ENCODE measurements at places on chromosomes 1 and 21.

DNA sequence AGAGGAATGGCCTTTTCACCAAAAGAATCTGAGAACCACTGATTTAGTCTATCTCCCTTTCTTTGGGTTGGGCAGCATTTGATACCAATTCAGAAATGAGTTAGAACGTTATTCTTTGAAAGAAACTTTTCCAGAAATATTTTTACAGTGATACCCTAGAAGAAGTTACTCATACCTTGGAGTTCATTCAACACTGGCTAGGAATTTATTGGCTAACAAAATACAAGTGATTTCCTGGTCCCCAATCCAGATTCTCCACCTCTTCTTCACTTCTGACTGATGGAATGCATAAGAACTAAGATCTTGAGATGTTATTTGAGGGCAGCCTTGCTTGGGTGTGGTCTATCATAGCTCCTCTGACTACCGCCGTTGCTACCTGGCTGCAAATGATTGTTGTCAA is 9.4 kb downstream of the C1orf162 start:
- no peak for DNase-seq

- no peak for DNase-seq
These were observed 20.3 kb upstream of the TXLNA start for GRCh38 chr1:32159189-32159588.

GRCh38 chr21:46545363-46545762 is 59.5 kb downstream of the S100B start:
- DNase-seq: no peak

- DNase-seq: no peak
These were observed 74.1 kb upstream of the ACTRT2 start for GRCh38 chr1:2946999-2947690.

- DNase-seq: no peak
These were observed 3.3 kb downstream of the TMEM200B start for GRCh38 chr1:29120367-29120766.

GRCh38 chr1:160046494-160047110 is 14.8 kb upstream of the PIGM start:
- DNase-seq: no peak

DNA sequence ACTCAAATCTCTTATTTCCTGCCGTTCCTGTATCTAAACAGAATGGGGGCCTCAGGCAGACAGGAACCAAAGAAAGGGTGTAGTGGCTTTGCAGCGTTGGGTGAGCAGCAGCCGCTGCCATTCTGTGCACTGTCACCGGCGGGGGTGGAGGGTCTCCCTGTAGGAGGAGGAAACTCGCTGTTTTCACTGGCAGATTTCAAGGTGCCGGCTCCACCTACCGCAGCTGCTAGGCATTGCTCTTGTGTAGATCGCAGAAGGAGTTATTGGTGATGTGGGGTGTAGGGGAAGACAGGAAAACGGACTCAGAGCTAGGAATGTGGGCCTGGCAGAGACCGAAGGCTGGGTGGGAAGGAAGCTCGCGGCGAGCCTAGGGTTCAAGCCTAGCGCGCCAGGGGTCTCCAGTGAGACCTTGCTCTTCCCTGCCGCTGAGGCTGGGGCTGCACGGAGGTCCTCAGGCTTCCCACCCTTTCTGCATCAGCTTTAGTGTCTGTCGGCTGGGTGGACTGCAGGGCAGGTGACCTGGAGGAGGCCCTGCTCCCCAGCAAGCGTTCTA is 20.8 kb downstream of the ATP5PO start:
- DNase-seq: no peak

DNA sequence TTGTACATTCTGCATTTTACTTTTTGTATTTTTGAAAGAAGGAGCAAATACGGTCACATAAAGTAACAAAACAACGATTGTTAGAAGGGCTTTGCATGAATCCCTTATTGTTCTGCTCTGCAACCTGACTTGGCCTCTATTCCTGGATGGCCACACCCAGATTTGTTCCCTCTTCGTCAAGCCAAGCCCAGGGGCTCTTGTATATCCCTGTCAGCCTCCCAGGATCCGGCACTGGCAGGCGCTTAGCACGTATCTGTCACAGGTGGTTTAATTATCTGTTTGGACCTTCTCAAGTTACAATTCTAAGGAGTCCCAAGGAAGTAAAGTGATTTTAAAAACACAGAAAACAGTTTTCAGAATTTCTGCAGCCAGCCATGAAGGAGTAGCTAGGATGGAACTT is 28.0 kb downstream of the CRYAA start:
- peak; percentile 38 for DNase-seq

- DNase-seq: no peak
These were observed 7.0 kb downstream of the AVPR1B start for GRCh38 chr1:206110161-206110560.

GRCh38 chr1:215181518-215181917 is 99.0 kb downstream of the KCNK2 start:
- DNase-seq: no peak

DNA sequence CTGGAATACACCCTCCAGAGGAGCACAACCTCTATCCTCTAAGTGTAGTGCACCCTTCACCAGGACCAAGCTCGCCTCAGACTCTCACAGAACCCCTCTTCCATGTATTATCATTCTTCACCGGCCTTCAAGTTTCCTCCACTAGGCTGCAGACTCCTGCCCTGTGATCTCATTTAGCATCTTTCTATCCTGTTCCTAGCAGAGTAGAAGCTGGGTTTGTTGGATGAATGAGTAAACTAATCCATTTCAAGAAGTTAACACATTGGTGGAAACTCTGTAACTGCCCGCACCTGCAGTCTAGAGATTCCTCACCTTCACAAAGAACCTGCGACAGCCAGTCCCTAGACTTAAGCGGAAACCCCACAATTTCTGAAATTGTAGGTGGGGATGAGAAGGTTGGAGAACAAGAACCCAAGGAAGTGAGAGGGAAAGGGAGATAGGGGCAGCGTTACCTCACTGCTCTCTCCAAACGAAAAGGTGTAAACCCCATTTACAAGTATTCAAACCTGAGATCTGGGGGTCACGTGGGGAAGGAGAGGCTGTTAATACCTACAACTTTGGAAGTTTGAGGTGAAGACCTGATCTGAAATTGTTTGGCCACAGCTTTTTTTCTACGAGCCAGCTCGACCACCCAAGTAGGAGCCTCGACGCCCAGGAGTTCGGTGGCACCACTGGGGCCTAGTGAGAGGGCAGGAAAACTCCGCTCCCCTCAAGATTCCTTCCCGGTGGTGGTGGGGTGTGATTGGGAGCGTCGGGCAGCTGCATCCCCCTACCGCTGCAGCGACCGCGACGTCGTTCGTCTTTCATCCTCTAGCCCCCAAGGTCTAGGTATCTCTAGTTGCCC is 1.2 kb downstream of the PTPN14 start:
- no peak for DNase-seq

GRCh38 chr1:6396998-6397397 is 3.4 kb upstream of the ACOT7 start:
- DNase-seq: no peak

DNA sequence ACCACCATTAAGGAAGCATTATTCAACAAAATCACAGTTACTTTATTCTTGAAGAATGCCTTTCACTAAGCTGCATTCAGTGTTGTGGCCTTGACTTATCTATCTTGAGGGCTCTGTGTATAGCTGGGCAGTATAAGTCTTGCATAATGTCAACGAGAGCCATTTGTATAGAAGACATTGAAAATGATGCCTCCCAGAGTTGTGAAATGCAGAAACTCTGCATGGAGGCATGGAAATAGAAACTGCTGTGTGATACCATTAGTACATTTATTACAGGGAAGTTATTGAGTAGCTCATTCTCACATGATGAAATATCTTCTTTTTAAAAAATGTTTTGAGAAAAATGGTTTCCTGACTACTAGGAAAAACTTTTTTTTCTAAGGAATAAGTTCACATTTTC is 111.4 kb upstream of the SNX7 start:
- no peak for DNase-seq

DNA sequence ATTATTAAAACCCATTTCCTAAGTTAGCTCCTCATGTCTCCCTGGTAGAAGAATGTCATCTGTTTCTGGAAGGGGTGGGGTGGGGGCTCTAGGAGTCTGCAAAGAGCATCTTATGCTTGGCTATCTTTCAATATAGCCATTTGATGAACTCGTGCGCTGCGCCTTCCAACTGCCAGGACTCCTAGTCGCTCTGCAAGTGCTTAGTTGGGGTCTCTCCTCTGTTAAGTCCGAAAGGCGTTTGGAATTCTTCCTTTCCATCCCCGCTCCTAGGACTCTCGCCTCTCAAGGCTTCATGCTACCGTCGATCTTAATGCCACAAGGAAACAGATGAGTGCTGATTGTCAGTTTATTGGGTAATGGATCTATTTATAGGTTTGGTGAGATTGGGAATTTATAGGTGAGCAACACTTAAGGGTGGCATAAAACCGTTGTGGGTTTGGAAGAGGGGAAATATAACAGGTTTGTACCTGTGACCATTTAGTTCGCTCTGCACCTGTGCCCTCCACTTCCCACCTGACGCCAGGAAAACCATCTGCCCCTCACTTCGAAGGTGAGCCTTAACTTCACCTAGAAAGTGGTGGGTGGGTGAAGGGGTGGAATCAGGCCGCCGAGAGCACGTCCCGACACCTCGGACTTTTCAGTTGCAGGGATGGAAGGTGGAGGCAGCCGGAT is 1.1 kb downstream of the KCNH1 start:
- DNase-seq: no peak

DNA sequence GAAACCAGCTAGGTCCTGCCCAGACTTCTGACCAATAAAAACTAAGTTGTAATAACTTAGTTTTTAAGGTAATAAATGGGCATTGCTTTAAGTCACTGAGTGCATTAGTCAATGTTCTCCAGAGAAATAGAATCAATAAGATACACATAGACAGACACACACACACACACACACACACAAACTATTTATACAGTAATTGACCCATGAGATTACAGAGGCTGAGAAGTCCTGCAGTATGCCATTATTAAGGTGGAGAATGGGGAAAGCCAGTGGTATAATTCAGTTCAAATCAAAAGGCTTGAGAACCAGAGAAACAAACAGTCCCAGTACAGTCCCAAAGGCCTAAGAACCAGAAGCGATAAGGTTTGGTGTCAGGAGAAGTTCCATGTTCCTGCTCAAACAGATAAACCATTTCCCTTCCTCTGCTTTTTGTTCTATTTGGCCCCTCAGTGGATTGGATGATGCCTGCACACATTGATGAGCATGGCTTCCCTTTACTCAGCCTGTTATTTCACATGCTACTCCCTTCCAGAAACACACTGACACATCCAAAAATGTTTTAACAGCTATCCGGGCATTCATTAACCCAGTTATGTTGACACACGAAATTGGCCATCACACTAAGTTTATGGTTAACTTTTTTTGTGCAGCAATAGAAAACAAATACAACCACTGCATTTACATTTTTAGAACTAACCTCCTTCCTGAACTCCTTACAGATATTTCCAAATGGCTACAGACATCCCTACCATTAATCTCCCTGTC is 828.2 kb upstream of the NCAM2 start:
- DNase-seq: no peak

DNA sequence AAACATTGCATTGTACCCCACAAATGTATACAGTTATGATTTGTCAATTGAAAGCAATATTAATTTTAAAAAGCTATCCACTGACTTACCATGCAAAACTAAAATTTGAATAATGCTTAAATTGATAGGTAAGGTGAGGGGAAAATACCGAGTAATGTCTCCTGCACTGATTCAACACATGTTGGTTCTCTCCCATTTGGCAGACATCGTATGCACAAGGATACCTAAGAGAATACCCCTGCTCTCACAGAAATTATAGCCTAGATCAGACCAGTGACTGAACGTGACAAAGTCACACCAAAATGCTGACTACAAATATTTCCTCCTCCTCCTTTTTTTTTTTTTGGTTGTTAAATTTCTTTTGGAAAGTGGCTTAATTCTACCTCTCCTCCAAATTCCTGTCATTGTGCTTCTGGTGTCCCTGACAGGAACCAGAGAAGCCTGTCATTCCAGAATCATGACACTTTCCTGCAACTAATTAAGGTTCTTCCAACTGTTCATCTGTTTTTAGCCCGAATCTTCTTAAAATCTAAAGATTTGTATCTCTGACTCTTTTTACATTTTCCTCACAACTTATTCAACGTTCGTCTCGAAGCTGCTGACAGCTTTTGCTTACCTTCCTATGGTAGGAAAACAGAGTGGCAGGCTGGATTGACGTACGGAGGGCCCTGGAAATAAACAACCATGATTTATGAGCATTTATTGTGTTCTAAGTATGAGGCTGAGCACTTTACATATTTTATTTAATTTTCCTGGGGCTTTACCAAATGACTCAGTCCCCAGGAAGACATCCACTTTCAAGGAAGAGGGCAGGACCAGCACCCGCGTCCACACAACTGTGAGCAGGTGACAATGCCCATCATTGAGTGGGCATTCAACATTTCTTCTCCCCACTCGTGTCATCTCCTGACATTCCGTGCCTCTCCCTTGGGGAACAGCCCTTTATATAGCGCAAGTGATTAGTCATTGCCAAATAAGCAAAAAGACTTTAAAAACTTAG is 57.9 kb upstream of the KCNE2 start:
- DNase-seq: no peak

DNA sequence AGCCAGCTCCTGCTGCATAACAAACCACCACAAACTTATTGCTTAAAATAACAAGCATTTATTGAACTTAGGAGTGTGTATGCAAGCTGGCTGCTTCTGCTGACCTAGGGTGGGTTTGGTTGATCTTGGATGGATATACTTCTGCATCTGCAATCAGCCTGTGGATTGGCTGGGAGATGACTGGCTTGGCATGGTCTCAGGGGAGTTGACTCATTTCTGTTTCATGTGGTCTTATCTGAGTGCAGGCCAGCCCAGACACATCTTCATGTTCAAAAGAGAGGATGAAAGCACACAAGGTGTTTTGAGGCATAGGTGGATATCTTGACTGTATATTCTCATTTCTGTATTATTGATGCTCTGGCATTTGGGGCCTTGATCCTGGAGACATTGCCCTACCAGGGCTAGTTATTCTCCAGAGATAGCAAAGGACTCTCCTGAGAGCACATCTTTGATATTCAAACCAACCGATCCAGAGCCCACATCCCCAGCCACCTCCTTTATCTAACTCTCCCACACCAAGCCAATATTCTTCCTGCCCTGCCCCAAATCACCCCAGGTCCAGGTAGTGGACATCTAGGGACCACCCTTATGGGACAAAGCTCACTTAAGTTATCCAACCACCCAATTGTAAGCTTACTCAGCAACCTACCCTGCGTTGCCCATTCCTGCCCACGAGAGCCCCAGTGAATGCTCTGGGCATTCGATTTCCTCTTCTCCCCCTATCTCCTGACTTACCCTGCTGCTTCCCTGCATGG is 350.8 kb downstream of the PTPRU start:
- DNase-seq: no peak

DNA sequence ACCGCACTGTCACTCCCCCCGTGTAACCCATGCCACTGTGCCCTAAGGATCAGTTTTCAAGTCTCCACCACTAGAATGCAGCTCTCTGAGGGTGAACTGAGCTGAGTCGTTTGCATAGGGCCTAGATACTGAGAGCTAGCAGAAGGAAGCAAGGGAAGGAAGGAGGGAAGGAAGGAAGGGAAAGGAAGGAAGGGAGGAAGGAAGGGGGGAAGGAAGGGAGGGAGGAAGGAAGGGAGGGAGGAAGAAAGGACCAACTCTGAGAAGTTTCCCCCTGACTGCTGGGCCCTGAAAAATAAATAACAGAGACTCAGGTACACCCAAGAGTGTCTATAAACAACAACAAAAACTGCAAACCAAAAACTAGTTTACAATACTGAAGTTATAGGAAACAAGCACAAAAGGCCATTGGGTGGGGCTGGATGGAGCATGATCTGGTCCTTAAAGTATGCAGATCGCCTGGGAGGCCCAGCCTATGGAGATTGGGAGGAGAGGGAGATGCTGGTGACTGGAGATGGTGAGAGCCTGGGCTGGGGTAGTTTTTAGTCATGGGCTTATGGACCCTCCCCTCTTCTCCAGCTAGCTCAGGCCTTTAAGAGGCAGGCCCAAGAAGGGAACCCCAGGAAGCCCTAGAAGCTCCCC is 1.7 kb upstream of the MRPS15 start:
- DNase-seq: no peak

GRCh38 chr21:42460391-42461184 is 35.4 kb downstream of the RSPH1 start:
- peak; percentile 94 for DNase-seq

All from NCI-H748 treated with DMSO at 0.1 percent for 48 hours (cell line).